ENCODE measurements at places on chromosomes 11 and 22.
A peak's percentile ranks its signal among the peaks of the same experiment; 100 is the strongest.

- DNase-seq = no peak
Measured at GRCh38 chr11:1933416-1934334, 13.5 kb upstream of the MRPL23 start.

GRCh38 chr22:38401336-38402084 lies 53.5 kb downstream of the KCNJ4 start:
- DNase-seq = no peak

DNA sequence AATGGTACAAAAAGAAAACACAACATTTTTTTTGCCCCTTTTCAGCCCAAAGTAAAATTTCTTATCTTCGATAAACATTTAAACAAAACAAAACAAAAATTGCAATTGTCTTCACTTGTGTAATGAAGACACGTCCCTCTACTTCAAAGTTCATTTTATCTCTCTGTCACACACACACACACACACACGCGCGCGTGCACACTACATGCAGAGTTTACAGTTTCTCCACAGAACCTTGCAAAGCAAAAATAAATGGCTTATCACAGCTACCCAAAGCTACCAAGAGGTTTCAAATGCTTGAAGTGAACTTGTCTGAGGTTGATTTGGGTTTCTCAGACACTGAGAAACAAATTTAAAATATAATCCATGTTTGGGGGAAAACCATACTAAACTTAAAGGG lies 72.3 kb downstream of the ETS1 start:
- DNase-seq = no peak

DNA sequence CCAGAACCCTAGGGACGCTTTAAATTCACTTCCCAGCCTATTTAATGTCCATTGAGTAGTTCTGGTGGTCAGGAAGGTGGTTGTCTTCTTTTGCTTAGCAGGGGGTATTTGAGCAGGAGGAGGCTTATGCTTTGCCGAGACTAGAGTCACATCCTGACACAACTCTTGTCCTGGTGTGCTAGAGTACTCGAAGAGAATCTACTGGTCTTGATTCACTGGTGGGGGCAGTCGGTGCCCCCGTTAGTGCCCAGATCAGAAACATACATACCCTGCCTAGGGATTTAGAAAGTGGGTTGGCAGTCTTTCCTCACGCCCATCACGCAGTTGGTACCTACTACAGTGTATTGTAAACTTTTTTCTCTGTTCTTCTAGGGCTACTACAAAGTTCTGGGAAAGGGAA lies 2.7 kb downstream of the RPL27A start:
- DNase-seq = no peak

DNA sequence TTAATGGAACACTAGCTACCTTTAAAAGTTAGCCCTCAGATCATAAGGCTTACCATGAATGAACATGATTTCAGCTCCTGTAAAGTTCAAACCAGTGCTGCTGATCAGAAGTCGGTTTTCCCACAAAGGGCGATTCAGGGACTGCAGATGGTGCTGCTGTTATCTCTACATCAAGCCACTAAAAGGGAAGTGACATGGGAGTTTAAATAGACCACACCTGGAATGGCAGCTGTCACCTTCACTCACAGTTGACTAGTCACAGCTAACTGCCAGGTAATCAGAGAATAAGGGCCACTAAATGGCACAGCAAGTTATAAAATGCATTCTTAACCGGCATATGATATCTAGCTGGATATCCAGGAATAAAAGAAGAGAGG lies 581.1 kb upstream of the ARHGAP42 start:
- DNase-seq = no peak

DNA sequence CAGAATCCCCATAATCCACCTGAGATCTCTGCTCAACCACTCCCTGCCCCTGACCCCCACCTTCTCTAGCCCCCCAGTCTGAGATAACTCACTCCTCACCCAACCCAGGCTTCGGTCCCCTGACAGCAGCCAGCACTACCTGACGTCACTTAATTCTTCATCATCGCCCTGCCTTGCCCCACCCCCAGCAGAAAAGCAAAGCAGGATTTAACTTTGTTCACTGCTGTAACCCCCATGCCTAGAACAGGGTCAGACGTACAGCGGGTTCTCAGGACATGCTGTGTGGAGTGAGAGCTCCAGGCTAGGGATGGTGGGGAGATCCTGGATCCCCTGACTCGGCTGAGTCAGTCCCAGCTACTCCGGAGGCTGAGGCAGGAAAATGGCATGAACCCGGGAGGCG lies 45.8 kb downstream of the ELFN2 start:
- peak; percentile 8 for DNase-seq
